Substantia nigra (tissue), 51 donors: ENCODE measurements at places on chromosomes 13 and 19.

DNA sequence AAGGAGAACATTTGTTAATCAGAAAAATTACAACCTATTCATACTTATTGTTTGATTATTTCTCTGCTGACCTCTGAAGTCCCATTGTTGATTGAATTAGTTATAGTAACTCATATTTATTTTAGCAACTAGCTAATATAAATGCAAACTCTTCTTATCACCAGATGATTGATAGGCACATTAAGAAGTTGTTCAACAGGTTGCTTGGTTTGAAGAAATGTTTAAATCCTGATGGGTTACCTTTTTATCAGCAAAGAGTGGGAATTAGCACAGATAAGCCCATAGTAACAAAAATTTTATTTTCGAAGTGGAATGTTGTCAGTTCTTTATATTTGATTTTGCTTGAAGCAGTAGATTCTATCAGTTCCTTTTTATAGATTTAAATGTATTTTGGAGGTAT is 44.4 kb downstream of the KLF5 start:
- DNase-seq: no peak

DNA sequence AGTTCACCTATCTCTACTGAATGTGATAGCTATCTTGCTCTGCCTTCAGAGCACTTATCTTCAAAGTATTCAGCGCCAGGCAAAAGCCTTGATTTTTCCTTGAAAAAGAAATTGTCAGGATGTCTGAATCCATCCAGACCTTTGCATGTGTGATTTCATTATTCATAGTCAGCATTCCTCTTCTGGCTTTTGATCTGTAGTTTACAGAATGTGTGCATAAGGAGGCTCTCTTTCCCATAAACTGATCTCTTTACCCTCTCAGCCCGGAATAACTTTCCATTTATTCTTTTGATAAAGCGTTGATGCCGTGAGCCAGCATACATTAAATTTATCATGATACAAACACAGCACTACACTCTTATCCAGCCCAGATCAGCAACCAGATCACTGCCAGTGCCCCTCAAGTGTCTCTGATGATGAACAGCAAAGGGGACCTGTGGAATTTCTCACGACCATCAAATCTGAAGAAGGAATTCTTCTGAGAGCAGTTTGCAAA is 130.8 kb downstream of the DNAJC15 start:
- no peak for DNase-seq

- no peak for DNase-seq
Measured at GRCh38 chr19:48987323-48987722, 5.8 kb downstream of the GYS1 start.

- DNase-seq: no peak
Measured at GRCh38 chr13:41463838-41464602, 6.7 kb downstream of the RGCC start.

GRCh38 chr13:36323951-36324566 is 22.1 kb downstream of the SPART start:
- DNase-seq: no peak

- no peak for DNase-seq
Measured at GRCh38 chr19:1685046-1685445, 32.6 kb upstream of the TCF3 start.

DNA sequence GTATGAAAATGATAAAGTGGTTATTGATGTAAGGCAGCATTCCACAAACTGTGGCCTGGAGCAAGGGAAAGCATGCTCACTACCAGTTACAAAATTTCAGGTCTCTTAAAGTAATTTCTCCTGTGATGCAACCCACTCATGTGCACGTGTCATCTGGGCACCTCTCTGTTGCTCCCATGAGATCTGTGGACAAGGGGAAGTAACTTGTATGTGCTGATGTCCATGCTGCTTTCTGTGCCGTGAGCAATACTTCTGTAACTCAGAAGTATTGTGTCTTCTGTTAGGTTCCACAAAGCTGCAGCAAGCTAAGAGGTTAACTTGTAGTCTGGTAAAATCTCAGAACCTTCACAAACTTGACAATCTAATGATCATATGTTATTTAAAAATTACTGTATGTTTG is 930.0 kb upstream of the SLITRK6 start:
- no peak for DNase-seq

- peak; percentile 4 for DNase-seq
Measured at GRCh38 chr19:54572696-54573311, 786 bp upstream of the LILRA2 start.

DNA sequence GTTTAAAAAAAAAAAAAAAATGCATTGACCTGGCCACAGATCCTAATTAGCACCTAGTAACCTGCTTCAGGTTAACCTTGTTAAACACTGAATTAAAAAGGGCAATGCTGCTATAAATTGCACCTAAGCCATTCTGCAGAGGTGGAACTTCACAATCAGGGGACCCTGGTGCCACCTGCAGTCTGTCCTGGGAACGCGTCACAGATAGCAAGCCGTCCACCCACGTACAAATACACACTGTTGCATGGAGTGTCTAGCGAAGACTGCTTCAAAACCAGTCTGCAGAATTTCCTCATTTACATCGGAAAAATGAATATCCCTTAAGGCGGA is 169.3 kb downstream of the COL4A1 start:
- no peak for DNase-seq

- no peak for DNase-seq
Measured at GRCh38 chr13:40221460-40222201, 444.8 kb downstream of the FOXO1 start.

GRCh38 chr13:101453784-101454201 is 1.3 kb downstream of the ITGBL1 start:
- no peak for DNase-seq

DNA sequence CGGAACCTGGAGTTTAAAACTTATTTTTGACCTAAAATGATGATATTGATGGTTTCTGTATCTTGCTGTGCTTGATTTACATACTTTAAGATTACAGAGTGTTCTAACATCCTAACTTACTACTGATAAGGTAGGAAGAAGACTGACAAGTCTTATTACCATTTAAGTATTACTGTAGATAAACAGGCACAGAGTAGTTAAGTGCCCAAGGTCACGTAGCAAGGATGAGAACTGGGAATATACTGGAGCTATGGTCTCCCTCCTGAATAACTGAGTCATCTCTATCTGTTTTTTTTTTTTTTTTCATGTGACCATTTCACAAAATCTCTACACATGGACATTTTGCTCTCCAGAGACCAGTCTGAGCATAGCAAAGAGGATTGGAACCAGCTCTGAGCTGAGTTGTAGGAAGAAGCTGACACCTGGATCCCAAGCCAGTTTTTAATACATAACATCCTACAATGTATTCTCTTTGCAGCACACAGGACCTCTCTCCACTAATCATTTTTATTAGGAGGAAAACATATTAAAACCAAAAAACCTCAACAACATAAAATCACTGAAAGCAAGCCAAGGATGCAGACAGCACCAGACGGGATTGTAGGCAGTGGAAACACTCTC is 173.5 kb downstream of the DNAJC15 start:
- DNase-seq: no peak

DNA sequence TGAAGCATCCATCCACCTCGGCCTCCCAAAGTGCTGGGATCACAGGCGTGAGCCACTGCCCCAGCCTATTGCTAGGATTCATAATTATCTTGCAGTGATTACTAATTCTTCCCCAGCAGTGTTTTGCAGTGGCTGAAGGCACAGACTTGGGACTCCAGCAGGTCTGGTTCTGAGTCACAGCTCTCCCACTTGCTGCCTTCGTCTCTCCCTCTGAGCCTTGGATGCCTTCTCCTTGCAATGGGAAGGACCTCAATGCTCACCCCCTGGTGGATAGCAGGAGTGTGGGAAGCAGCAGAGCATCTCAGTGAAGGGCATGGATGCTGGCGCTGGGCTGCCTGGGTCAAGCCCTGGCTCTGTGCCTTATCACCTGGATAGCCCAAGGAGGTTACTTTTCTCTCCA is 37.6 kb upstream of the SHKBP1 start:
- no peak for DNase-seq

DNA sequence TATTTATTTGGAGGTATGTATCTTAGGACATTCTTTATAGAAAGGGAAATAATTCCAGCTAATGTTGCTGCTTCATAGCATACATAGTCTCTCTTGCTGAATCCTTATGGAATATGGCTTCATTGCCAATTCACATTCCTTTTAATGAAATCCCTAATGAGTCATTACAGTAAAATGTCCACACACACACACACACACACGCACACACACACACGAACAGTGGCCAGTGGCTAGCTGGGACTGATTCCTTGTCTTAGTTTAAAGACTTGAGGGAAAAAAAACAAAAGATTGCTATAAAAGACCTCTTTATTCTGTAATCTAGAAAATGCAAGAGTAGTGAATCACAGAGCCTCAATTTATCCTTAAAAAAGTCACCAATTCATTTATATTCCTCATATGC is 301.6 kb downstream of the SLITRK6 start:
- DNase-seq: no peak

DNA sequence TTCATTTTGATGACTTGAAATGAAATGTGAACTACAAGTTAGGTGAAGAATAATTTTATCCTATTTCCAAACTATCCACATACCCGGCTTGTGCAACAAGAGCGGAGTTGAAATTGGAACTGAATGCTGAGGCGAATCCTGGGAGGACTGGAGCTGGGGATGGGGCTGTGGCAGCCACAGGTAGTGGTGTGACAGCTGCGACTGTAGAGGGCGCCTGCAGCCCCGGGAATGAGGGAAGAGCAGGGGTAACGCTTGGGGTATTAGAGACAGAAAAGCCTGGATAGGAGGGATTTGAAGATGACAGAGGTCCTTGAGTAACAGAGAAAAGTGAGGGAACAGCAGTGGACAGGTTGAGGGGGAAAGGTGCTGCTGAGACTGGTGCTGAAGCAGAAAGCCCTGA is 22.0 kb upstream of the STOML3 start:
- DNase-seq: no peak

- DNase-seq: no peak
Measured at GRCh38 chr19:15453906-15454860, 4.4 kb upstream of the WIZ start.

DNA sequence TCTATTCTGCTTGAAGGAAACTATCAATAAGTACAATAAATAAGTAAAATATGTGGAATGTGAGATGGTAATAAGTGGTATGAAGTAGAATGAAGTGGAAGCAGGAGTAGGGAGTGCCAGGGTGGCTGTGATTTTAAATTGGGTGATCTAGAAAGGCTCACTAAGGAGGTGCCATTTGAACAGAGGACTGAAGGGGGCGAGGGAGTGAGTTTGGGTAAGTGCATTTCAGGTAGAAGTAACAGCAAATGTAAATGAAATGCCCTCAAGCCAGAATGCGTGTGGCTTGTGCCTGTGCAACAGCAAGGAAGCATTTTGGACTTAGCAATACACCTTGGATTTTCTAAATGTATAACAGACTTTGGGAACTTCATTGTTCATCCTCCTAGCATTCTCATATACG is 77.1 kb downstream of the CCNA1 start:
- no peak for DNase-seq

- peak; percentile 2 for DNase-seq
Measured at GRCh38 chr19:6856749-6857372, 30.5 kb upstream of the ADGRE1 start.

DNA sequence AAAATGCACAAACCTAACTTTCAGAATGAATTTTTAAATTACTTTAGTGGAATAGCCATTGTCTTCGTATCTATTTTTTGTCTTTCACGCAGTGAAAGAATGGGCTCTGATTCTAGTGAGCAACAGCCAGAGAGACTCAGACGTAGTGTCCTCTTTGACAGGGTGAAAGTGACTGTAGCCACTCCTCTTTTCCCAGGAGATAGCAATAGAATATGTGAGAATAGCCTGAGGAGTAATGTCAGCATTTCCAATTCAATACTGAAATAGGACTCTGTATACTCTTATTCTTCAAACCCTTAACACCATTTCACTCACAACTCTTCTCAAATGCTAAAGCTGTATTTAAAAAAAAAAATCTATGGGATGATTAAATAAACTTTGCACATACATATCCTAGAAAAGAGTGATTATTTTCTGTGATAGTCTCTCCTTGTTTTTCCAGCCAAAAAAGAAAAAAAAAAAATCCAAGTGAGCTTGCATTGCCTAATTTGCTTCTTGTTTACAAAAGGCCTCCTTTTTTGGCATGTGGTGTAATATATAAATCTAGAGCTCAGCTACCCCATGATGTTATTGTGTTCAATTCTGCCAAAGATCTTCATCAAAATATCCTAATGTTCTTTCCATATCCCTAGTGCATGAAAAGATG is 626.1 kb upstream of the SLITRK6 start:
- DNase-seq: no peak

DNA sequence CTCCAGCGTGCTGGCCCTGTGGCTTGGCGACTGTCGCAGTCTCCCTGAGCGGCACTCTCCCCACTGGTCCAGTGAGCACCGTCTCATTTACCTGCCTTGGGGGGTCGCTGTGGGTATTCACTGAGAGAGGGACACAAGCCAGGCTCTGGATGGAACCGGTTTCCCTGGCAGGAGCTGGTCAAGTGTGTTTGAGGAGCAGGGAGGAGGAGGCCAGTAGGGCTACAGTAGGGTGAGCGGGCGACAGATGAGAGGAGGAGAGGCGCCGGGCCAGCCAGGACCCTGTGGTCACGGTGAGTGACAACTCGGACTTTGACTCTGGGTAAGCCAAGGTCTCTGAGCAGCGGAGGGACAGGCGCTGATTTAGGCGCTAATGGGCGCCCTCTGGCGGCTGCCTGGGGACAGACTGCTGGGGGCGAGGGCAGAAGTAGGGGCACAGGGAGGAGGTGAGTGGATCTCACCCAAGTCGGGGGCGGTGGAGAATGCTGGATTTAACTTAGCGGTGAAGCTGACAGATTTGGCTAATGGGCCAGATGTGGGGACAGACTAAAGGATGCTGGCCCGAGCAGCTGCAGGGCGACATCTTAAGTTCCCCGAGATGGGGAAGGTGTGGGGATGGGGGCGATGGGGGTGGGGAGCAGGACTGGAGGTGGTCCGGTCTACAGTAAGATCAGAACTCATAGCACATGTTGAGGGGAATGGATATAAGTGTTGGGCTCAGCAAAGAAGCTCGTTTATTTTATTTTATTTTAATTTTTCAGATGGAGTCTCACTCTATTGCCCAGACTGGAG is 4.7 kb upstream of the PRMT1 start:
- peak; percentile 71 for DNase-seq

GRCh38 chr13:26584713-26585112 is 27.2 kb downstream of the WASF3 start:
- DNase-seq: no peak
